ENCODE measurements at places on chromosomes 4 and X.

GRCh38 chrX:54007682-54008081 lies 36.6 kb downstream of the PHF8 start:
- no peak for DNase-seq

DNA sequence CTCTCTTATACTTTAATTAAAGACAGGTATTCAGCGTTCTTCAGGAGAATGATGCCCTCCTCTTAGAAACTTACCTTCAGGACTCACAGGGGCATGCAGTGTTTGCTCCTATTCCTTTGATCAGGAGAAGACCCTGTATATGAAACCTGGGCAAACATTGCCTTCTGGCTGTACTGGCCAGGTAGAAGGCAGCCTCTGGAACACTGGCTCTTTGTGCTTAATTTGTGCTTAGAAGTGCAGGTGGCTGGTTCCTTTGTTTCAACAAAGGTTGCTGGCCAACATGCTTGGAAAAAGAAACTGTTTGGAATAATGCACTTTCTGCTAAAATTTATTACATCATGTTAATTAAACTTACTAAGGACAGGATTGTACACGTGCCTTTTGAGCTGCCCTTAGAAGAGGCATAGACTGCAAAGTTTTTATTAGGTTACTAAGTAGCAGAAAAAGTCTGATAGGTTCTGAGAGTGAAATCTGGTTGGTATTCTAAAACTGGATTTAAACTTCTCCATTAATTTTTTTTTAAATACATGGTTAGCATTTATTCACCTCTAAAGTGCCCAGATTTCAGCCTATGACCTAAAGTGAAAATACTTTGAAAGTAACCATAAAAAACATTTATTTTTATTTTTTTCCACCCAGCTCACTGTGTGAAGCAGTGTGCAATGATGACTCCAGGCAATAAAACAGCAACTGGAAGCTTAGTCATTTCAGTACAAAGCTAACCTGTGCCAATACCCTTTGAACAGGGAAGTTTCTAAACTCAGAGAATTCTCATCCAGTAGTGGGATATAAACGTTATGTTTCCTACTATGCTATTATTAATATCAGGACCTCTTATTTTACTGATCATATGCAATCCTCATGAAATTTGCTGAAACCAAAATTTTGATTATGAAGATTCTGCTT lies 11.3 kb downstream of the RASSF6 start:
- DNase-seq: no peak

DNA sequence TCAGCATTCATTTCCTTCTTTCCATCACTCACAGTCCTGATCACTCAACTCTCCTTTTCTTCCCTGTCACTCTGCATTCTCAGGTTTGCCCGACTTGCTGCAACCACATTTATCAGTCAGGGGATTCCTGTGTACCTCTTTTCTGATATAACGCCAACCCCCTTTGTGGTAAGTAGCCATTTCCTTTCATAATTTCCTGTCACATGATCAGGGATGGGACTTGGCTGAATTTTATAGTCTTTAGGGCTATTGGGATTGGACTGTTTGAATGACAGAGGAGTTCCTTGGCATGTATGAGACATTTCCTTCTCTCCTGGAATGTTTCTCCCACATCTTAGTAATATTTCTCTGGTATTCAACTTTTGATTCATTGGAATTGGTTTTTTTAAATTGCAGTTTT lies 11.0 kb downstream of the PGM2 start:
- no peak for DNase-seq

DNA sequence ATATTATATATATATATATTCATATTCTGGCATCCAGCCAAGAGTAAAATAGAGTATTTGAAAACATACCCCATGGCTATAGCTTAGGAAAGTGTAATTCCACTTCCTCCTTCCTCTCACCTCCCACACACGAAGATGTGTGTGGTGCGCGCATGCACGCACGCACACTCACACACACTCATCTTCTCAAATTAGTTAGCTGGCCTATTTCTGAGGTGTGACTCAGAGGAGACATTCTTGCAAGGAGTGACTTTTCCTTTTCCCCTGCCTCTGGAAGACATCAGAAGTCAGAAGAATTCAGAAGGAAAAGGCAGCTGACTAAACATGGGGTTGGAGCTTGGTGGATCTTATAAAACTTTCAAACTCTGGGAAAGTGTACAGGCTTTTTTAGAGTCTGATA lies 8.8 kb downstream of the ENPEP start:
- DNase-seq: no peak

DNA sequence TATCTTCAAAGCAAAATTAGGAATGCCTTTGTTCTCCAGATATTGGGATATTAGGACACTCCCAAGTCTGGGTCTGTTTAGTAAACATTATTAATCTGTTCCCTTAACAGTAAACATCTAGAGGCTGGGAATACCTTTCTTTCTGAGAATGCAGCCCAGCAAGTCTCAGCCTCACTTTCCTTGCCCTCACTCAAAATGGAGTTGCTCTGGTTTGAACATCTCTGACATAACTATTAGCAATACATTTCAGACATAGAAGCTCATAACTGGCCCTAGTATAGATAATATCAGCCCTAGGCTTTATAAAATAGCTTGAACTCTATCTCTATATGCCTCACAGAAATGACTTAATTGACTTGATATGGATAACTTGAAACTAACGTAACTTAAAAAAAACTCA lies 299.8 kb downstream of the SPATA18 start:
- no peak for DNase-seq

- no peak for DNase-seq
Measured at GRCh38 chrX:53621418-53621986, 65.0 kb downstream of the HUWE1 start.

DNA sequence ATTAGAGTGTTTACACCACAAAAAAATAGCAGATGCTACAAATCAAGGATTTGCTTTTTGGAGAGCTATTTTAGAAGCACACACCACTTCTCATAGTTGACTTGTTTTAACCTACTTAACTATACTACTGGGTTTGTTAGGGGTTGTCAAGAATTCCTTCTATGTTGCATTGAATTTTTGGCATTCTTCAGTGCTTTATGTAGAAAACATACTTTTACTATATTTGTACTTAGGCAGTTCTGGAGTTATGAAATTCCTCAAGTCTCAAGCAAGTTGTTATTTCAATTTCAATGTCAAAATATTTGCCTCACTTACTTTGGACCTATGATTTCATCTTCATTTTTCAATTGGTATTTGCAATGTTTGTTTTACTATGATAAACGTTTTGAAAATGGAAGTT lies 449.6 kb downstream of the GLUD2 start:
- no peak for DNase-seq

GRCh38 chrX:129953334-129953648 lies 29.1 kb upstream of the BCORL1 start:
- DNase-seq: no peak

GRCh38 chrX:11113731-11114130 lies 2.6 kb downstream of the HCCS start:
- DNase-seq: no peak

DNA sequence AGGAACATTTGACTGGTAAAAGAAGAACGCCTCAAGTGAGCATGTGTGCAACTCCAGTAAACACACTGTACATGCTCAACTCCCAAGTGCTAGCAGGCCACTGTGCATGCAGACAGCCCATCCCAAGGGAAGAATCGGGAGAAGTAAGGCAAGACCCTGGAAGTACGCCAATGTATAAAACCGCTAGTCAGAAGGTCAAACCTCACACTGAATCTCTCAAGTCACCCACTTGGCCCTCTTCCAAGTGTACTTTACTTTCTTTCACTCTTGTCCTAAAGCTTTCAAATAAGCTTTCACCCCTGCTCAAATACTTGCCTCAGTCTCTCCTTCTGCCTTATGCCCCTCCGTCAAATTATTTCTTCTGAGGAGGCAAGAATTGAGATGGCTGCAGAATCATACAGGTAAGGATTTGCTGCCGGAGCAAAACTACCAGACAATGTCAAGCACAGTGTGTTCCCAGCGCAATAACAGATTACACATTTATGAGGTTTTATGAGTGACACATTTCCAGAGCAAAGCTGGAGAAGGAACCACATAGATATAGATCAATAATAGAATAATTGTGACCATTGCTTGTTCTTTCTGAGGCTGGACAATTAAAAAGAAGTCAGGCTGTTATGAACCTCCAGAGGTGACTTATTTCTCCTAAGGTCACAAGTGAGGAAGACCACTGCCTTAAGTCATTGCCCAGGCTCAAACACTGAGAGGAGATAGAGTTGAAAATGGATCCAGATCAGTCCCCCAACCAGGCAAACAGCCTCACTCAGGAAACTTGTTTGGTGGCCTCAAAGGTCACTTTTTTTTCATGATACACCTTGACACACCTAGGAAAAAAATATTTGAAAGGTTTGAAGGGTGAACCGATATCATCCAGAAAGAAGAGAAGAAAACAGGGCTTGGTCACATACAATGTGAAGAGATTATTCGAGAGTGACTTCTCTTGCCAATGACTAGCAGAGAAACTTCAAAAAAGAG lies 26.3 kb downstream of the CXCL1 start:
- DNase-seq: no peak

DNA sequence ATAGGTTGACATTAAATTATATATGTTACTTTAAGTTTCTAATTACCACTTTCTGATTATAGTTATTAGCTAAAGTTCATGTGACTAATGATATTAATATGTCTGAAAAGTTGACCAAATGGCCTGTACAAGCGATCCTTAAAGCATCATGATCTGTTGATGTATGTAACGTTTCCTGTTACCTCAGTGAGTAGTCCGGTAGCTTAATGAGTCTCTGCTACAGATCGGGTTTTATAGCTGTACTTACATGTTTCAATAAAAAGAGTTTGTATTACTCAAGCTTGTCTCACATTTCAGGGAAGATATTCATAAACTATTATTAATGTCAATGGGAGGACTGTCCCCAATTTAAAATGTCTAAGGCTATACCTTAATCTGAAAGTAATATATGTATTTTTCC lies 246.3 kb downstream of the PPP3CA start:
- no peak for DNase-seq

DNA sequence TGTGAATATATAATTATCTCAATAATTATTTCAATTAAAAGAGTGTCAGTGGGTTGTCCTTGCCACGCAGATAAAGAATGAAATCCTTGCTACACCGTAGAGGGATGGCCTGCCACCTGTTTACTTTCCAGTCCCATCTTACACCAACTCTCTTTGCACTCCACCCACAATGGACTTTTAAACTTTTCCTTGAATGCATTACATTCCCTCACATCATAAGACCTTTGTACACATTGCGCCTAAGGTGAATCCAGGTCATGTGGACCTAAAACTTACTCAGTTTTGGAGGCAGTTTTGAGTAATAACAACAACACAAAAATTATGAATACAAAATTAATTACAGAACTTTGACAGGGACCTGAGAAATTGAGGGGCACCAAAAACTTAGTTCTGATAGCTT lies 78.7 kb upstream of the PDE5A start:
- no peak for DNase-seq

DNA sequence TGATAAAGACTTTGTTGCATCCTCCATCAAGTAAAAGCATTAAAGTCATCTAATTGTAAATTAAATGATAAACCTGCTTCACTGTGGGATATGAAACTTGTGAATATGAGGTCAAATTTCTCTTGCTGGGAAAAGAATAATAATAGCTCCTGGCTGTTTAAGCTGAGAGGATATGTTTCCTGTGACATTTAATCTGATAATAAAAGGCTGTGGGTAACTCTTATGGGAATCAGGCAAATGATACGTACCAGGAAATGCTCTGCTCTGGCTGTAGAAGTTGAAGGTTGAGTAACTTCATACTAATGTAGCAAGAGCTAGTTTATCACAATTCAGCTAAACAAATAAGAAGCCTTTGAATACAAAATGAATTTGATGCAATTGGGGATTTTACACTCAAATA lies 574.6 kb downstream of the RAPGEF2 start:
- DNase-seq: no peak

GRCh38 chr4:176563591-176563990 lies 229.1 kb downstream of the VEGFC start:
- DNase-seq: no peak

DNA sequence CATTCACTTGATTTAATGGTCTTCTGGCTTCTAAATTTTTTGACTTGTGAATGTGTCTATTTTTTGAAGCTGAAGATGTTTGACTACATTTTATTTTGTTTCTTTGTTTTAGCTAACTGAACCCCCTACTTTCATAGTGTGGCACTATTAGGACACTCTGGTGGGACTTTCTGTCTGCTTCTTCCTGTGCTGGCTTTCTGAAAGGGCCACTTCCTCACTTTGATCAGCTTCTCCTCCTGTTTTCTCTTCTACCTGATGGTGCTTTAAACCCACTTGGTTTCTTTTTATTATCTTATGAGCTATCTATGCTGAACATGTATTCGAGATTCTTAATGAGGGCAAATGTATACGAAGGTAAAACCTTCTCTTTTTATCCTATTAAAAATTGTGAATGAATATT lies 186.1 kb upstream of the CASK start:
- no peak for DNase-seq

DNA sequence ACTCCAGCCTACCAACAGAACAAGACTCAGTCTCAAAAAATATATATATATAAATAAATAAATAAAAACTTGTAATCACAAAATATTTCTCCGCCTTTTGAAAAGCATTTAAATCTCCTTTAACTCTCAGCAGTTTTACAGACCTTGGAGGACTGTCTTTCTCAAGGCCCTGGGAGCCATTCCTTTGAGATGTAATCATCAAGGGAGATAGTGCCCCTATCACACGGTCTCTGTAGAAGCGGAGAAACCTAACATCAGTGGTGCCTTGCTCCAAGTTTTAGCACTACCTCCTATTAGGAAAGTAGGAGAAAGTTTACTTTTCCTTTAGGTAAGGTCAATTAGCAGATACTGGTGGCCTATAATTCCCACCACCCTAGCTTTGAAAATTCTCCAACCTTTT lies 58.5 kb downstream of the ANTXR2 start:
- DNase-seq: no peak

DNA sequence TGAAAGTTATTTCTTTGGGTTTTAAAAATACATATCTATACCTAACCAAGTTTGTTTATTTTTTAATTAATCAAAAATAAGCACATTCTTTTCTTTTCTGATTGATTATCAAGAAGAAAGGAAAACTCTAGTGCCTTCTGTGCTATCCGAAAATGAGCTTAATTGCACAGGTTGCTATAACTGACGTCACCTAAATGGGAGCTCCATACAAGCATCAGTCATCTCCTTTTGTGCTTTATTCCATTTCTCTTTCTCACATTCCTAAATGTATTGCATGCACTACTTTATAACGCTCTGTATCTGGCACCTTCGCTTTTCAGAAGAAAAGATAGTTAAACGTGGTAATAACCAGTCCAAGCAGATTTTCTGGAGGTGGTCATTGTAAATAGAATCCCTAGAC lies 675.0 kb downstream of the STPG2 start:
- no peak for DNase-seq

DNA sequence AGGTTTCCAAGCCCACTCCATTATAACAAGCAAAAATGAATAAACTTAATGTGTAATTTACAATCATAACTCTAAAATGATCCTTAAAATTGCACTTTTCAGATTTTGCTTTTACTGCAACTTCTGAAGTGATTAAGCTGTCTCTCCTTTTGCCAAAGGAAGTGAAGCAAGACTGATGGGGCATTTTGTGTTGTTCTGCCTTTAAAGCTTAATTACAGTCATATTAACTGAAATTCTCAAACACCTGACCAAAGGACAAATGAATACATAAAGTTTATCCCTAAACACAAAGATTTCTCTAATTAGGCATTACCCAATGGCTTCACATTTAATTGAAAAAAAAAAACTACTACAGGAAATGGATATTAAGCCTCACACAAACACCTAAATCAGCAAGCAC lies 101.8 kb downstream of the ATP11C start:
- DNase-seq: no peak

GRCh38 chr4:119587796-119588195 lies 40.8 kb downstream of the PDE5A start:
- DNase-seq: no peak

- no peak for DNase-seq
Measured at GRCh38 chr4:53527326-53527725, 64.0 kb downstream of the LNX1 start.

Data from stimulated activated CD4-positive, alpha-beta T cell treated with anti-CD3 and anti-CD28 coated beads, Interleukin-1b, Interleukin-23, amount 100 ng/mL, for 24 hours (primary cell).